ENCODE measurements at places on chromosomes 5 and 9. TPM values are rescaled to one million over a fixed set of nuclear protein-coding genes. Genes with fewer than 3 reads are reported as not detected.

The AK8 gene
- 0.55 TPM for total RNA-seq

The LRRC70 gene
- total RNA-seq = 2.4 TPM

The GRXCR2 gene
- not detected for total RNA-seq

The HACD4 gene
- total RNA-seq = 10.6 TPM

The TLX3 gene
- total RNA-seq = not detected

The RASGRF2 gene
- total RNA-seq = 5.4 TPM

The CPEB4 gene
- 62.4 TPM for total RNA-seq

The SPOCK1 gene
- 4.0 TPM for total RNA-seq

The ARHGEF39 gene
- total RNA-seq = 0.38 TPM

The ACTBL2 gene
- total RNA-seq = not detected

The EDIL3 gene
- total RNA-seq = 42.4 TPM

The CCDC192 gene
- not detected for total RNA-seq

- no peak for DNase-seq
- H3K4me3 ChIP-seq = no peak overlapping the region
- H3K36me3 ChIP-seq = no peaks in the 10 kb centered on the region
- H3K27ac ChIP-seq = no peak overlapping the region
- H3K4me1 ChIP-seq = peaks cover 9% of the 10 kb centered on the region
Measured at GRCh38 chr5:94545870-94546625, 72.4 kb downstream of the KIAA0825 start.

DNA sequence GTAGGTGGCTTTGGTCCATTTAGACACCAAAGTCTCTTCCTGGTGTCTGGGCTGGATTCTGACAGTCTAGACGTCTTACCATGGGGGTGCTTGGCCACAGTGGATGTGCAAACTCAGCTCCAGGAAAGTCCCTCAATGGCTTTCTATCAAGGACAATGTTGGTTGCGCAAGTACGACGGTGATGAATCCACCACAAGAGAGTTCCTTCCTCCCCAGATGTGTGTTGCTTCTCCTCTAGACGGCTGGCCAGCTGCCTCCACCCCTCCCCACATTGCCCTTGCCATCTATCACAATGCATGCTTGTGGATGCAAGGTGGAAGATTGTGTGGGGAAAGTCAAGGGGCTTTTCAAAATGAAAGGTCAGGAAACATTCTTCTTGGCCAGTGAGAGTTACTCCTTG is 89.7 kb upstream of the IRX2 start:
- no peak overlapping the region for H3K27ac ChIP-seq
- no peak for DNase-seq
- no peak overlapping the region for H3K4me3 ChIP-seq
- no peaks in the 10 kb centered on the region for H3K36me3 ChIP-seq
- H3K4me1 ChIP-seq = no peaks in the 10 kb centered on the region

GRCh38 chr9:69916950-69917349 is 96.3 kb downstream of the CFAP95 start:
- no peaks in the 10 kb centered on the region for H3K4me1 ChIP-seq
- no peaks in the 10 kb centered on the region for H3K36me3 ChIP-seq
- no peak overlapping the region for H3K27ac ChIP-seq
- DNase-seq = no peak

DNA sequence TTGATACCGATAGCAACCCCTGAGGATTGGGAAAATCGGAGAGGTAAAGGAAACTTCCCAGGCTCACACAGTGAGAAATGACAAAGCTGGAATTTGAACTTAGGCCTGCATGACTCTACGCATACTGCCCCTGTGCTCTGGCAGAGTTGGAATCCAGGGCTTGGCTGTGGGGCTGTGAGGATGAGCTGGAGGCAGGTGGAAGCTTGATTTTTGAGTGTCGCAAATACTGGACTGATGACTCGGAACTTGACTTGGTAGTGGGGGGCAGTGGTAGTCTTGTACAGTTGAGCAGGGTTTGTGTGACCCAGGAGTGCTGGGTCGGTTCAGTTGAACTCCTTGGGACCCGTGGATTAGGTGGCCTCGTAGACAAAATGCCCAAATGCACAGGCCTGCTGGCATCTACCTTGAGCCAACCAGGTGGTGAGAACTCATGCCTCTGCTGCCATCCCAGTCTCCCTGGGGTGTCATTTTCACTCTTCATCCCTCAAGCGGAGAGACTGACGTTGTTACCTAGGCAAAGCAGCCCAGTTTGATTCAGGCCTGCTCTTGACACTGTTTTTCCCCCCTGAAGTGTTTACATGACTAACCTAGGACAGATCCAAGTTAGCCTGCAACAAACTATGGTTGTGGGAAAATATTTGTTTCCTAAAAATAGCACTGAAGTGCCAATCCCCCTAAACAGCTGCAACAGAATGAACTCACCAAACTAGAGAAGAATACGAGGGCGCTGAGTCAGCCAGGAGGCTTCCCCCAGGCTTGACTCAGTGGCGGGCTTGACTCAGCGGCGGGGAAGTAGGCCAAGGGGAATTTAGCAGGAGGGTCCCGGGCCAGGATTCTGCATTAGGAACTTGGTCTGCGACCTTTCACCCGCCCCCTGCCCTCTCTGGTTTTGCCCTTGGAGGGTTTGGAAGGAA is 45.7 kb upstream of the ORM1 start:
- H3K27ac ChIP-seq = no peak overlapping the region
- DNase-seq = peak; percentile 40
- H3K4me3 ChIP-seq = no peak overlapping the region
- H3K27me3 ChIP-seq = no peaks in the 10 kb centered on the region
- no peaks in the 10 kb centered on the region for H3K36me3 ChIP-seq

DNA sequence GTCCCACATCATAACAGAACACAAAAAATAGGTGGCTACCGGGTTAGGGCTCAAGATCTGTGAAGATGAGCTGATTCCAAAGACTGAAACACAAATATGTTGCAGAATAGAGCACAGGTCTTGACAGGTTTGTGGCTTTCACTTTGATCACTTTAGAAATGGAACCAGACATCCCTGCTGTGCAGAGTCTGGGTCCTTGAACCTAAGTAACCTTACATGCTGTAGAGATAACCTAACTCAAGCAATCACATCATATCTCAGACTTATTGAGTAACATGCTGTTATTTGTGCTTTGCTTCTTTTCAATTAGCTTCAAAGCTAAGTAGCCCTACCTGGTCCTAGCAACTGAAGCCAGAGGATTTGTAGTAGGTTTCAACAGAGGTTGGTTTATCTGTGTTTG is 24.3 kb downstream of the FBXW2 start:
- peaks cover 7% of the 10 kb centered on the region for H3K4me1 ChIP-seq
- H3K36me3 ChIP-seq = peaks cover 96% of the 10 kb centered on the region
- no peak for DNase-seq
- no peaks in the 10 kb centered on the region for H3K27me3 ChIP-seq
- H3K4me3 ChIP-seq = no peak overlapping the region
- no peak overlapping the region for H3K27ac ChIP-seq

Measured in upper lobe of right lung (tissue), 1 donor.